ENCODE measurements at places on chromosomes 2 and 18.

DNA sequence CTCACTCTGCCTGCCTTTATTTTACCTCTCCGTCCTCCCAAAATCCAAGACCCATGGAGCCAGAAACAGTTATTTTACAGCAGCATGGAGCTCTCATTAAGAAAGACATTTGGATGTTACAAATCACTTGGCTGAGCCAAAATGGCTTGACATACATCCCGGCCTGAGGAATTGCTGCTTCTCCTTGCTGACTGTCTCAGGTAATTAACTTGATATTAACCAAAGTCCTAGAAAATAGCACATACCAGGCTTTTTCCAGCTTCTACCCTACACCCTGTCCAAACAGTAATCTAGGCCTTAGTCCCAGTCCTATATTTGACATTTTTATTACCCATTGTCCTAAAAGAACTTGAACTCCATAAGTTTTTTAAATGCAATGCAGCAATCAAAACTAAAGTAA, 205.0 kb downstream of the TMX3 start:
- DNase-seq: no peak

- no peak for DNase-seq
Observed at GRCh38 chr2:44051593-44052347, 56.0 kb upstream of the LRPPRC start.

DNA sequence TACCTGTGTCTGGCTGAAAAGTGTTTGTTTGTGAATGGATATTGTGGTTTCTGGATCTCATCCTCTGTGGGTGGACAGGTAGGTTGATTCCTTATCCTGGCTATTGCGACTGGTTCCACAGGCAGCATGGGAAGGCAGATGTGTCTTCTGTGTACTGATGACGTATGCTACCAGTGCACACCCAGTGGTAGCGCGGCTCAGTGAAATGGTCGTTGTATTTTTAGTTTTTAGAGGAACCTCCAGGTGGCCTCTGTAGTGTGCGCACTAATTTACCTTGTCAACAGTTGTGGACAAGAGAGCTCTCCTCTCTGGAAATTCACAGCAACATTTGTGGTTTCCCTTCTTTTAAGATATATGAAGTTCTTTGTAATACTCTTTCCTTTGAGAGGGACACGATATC, 52.5 kb downstream of the CCDC74A start:
- no peak for DNase-seq

DNA sequence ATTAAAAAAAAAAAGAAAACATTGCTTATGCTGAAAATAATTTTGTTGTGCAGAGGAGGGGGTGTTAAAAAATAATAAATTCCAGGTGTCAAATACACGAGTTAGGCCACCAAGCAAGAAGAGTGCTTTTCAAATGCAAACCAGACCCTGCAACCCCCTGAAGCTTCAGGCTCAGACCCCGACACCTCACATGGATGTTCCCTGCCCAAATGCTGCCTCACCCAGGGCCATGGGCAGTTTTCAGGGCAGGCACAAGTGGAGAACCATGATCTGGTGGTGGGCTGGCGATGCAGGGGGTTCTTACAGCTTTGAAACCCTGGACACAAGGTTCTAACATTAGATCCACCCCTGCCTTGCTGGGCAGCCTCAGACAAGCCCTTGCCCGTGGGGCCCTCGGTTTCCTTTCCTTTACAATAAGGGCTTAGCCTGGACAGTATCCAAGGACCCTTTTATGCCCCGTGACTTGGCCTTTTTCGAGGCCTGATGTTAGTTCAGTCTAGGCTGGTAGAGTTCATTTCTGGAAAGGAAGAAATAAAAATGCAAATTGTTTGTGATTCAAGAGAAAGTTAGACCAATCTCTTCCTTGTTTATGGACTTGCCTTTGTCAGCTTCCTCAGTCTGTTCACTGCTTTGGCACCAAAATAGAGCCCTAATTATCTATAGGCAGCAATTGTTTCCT, 168.7 kb downstream of the DDX1 start:
- no peak for DNase-seq
